NCI-H446 treated with DMSO at 0.1 percent for 48 hours (cell line): ENCODE measurements at places on chromosomes 5 and 9.

- no peak for DNase-seq
Measured at GRCh38 chr5:177973066-177973635, 22.9 kb downstream of the PROP1 start.

GRCh38 chr5:137800700-137801411 is 46.7 kb upstream of the HNRNPA0 start:
- no peak for DNase-seq

- no peak for DNase-seq
Measured at GRCh38 chr9:10015755-10016154, 597.0 kb downstream of the PTPRD start.

DNA sequence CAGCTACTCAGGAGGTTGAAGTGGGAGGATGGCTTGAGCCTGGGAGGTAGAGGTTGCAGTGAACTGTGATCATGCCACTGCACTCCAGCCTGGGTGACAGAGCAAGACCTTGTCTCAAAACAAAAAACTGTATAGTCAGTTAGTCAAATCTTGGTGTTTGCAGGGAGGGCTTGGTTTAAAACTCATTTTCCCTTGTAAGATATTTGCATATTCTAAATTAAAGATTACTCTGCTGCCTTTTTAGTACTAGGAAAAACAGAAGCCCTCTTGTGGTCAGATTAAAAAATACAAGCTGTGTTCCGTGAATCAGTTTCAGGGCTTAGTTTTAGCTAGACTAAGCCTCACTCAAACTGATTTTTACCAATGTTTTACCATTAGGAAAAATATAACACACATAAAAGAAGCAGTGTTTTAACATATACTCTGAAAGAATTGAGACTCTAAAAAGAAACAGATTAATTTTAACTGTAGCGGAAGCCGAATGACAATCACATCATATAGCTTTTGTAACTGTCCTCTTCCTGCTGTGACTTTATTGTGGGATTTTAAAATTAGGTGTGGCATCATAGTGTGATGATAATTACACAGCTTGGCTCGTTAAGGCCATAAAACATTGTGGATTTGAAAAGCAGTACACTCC is 84.9 kb upstream of the BASP1 start:
- no peak for DNase-seq

DNA sequence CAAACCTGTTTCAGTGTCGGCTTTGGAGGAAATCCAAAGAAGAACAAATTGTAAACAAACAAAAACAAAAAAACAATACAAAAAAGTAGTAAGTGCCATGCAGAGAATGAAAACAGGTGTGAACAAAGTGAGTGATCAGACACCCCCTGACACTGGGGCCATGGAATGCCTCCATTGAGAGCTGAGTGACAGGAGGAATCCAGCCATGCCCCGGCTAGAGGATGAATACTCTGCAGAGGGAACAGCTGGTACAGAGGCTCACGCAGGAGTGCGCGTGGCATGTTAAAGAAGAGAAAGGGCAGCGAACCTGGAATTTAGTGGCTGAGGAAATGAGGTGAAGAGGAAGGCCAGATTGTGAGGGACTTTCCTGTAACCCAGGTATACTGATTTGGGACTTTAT is 15.5 kb upstream of the CCNJL start:
- no peak for DNase-seq

GRCh38 chr5:111017731-111018130 is 53.8 kb upstream of the TSLP start:
- DNase-seq = no peak

- no peak for DNase-seq
Measured at GRCh38 chr5:157459715-157460599, at the start of gene NIPAL4. NIPAL4 (plus strand) TSS chr5:157460213; CDS start chr5:157460321, 108 bp downstream.

DNA sequence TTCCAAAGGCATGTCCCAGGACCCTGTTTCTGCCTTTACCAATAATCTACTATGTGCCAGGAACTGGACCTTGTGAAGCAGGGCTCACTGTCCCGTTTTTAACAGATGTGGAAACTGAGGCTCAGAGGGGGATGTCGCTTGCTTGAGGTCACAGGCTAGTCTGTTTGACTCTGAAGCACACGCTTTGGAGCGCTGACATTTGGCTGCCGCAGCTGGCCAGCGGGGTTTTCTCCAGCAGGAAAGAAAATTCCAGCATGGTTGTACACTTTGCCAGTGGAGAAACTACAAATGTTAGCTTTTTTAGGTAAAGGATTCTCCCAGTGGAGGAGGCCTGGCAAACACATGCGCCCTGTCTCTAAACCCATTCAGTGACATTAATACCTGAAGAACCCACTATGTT is 50.5 kb downstream of the SH3PXD2B start:
- no peak for DNase-seq

- DNase-seq = no peak
Measured at GRCh38 chr9:107739601-107740082, 250.1 kb upstream of the KLF4 start.

DNA sequence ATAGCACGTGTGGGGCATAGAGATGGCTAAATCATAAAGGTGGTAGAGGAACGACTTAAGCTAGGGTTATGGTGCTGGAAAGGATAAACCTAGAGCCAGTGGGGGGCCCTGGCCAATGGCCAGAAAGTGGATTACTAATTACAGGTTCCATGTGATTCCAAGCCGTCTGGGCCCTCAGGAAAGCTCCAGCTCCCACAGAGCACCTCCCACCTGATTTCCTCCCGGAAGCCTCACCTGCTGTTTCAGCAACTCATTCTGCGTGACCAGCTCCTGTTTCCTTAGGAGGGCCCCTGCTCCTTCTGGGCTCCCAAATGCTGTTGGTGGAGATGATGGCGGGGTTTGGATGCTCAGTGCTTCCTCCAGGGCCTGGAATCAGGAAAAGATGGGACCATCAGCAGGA is 16.2 kb downstream of the GPX3 start:
- no peak for DNase-seq

DNA sequence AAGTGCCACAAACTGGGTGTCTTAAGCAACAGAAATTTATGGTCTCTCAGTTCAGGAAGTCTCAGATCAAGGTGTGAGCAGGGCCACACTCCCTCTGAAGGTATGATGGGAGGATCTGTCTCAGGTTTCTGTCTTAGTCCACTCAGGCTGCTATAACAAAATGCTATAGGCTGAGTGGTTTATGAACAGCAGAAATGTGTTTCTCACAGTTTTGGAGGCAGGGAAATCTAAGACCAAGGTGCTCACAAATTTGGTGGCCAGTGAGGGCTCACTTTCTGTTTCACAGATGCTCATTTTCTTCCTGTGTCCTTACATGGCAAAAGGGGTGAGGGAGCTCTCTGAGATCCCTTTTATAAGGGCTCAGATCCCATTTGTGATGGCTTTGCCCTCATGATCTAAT is 281.4 kb downstream of the CWC27 start:
- no peak for DNase-seq

DNA sequence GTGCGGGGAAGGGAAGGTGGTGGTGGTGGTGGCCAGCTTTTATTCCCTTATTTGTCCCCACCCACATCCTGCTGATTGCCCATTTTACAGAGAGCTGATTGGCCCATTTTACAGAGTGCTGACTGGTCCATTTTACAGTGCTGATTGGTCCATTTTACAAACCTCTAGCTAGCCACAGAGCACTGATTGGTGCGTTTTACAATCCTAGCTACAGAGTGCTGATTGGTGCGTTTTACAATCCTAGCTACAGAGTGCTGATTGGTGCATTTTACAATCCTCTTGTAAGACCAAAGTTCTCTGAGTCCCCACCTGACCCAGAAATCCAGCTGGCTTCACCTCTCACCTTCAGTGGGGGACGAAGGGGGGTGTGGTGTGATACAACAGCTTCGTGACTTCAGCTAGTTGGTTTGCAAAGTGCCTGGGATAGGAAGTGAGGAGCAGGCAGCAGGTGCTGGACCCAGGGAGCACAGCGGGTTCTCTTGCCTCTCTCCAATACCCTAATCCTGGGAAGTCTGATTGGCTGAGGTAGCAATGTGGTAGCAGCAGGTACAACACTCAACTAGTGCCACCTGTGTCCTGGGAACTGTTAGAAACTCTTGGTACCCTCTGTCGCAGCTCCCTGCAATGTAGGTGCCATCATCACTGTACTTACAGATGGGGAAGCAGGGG is 92.1 kb downstream of the BARX1 start:
- no peak for DNase-seq

DNA sequence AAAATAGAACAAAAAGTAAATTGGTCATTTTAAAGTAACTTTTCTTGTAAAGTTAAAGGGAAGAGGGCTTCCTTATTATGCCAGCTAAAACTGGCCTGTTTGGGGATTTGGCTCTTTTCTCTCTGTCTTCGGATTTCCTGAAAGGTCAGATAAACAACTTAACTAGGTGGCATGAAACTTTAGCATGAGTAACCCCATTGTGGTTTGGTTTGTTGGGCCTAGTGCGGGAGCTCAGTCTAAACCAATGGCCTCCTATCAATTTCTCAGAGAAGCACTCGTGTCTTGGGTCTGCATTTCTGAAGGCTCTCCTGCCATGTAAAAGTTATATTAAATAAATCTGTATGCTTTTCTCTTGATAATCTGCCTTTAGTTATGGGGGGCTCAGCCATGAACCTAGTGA is 48.5 kb upstream of the ANKH start:
- DNase-seq = no peak

DNA sequence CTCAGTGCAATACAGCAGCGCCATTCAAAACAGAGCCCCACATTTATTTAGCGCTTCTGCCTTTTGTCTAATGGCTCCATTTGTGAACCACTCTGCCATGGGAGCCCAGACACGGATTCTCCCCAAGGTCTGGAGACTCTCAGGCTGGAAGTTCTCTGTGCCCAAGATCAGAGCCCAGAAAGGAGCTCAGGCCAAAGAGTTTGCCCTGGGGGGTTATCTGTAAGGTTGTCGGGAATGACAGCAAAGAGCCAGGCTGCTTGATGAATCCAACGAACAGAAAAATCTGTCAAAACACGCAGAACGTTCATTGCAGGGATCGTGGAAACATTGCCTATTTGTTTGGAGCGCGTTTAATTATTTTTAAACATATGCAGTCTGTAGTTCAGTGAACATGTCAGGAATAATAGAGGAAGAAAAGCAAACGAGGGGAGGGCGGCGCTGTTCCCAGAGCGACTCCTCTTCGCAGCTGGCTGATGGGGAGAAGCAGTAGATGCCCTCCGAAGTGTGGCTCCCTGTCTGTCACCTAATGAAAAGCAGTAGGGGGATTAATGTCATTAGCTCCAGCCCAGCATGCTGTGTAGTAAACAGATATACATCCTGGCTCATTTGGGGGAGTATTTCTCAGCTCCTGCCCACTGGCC is 464.9 kb upstream of the MPDZ start:
- no peak for DNase-seq

DNA sequence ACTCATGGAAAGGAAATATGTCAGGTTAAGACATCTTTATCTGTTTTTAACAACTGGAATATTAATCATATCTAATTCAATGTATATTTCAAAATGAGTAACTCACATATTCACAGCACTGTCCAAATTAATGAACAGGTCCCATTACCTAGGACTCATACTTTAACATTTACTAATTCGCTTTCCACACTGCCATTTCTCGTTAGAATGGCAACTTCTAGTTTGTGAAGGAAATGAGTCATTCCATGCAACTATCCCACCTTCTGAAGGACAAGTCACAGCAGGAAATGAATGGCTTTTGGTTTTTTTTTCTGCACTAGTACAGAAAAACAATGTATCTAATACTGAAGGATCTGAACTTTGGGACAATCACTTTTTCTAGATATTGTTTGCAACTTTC is 24.6 kb upstream of the IFNK start:
- DNase-seq = no peak

- no peak for DNase-seq
Measured at GRCh38 chr5:90518661-90519060, 10.7 kb downstream of the LYSMD3 start.

GRCh38 chr5:90613918-90614504 is 55.4 kb downstream of the ADGRV1 start:
- DNase-seq = no peak

GRCh38 chr5:156893517-156893916 is 43.4 kb downstream of the PPP1R2B start:
- no peak for DNase-seq

GRCh38 chr9:126309427-126310189 is 17.0 kb upstream of the MVB12B start:
- no peak for DNase-seq

DNA sequence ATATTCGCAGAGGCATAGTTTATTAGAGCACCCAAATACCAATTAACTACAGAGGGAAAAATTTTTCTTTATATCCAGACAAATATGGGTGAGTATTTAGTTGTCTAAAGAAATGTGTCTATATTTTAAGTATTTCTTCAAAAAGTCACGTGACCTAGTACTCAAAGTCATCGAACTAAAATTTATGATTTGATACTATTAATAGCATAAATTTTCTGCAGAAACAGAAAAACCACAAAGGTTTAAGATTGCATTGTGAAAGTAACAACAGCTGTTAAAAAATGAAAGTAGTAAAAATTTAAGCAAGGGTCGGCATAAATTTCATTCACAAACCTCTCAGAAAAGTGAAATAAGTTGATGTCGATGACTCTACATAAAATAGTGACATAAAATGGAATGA is 323.9 kb upstream of the RORB start:
- no peak for DNase-seq

DNA sequence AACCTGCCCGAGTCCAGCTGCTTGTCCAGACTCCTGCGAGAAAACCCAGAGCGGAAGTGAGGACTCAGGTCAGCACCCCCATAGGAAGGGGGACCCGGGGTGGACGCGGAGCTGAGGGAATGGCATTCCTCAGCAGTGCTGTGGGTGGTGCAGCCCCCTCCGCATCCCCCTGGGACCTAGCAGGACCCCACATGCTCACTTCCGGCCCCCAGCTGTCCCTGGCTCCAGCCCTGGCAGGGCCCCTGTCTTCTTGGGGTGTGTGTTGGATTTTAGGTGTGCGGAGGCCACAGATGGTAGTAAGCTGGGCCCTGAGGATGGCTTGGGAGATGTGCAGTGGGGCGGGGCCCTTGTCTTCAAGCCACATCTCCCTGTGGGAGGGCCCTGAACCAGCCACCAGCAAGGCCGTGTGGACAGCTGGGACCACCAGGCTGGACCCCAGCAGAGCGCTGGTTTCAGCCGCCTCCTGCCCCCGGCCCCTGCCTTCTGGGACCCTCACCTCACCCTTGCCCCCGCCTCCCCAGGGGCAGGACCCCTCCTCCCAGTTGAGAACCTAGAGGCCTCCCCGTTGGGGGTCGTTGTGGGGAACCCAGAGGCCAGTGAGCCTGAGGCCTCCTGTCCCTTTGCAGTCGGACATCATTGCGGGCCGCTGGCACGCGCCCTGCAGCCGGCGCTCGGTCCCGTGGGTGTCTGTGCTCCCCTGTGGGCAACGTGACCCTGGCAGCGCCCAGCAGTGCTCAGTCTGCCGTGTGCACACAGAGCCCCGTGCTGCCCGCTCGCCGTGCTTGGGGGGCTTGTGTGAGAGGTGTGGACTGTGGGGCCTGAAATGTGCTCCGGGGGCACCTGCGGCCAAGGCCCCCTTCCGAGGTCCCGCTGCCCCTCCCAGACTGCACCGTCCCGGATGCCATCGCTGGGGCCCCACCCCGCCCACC is 10.8 kb upstream of the SLC9A3 start:
- no peak for DNase-seq

DNA sequence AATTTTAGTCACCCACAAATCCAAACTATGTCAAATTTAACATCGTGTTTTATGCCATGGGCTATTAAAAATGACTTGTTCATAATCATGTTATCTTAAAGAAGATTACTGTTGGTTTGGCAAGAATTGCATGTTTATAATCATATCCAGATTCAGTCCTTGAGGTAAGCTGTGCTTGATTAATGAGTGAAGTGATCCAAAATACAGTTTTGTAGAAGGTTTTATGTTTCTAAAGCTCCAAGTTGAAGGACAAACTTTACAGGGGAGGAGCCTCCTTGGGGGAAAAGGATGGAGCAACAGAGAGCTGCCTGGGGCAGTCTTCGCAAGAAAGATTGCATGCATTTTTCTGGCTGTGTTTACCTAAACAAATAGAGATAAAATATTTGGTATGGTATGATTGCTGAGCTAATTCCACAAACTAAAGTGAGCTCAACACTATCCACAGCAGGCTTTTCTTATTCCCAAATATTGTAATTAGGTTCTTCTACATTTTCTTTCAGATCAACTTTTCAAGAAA is 189.5 kb upstream of the TYRP1 start:
- no peak for DNase-seq
